ENCODE measurements at places on chromosomes 4 and X. TPM values are rescaled to one million over a fixed set of nuclear protein-coding genes. Genes with fewer than 3 reads are reported as not detected.

DNA sequence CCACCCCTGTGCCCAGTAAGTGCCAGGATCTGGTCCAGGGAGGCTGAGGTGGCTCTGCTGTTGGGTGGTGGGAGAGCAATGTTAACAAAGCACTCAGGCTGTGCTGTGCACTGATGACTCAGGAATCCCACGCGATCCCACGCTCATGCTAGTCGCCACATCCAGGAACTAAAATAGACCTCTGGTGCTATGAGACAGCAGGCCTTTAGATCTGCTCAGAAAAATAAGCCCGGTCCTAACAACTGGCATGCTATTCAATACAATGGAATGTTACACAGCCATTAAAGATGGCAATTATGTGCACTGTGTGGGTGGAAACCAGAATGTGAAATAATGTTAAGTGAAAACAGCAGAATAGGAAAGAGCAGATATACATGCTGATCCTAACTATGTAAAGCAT lies 26.0 kb downstream of the ARL13A start:
- DNase-seq, result no peak

DNA sequence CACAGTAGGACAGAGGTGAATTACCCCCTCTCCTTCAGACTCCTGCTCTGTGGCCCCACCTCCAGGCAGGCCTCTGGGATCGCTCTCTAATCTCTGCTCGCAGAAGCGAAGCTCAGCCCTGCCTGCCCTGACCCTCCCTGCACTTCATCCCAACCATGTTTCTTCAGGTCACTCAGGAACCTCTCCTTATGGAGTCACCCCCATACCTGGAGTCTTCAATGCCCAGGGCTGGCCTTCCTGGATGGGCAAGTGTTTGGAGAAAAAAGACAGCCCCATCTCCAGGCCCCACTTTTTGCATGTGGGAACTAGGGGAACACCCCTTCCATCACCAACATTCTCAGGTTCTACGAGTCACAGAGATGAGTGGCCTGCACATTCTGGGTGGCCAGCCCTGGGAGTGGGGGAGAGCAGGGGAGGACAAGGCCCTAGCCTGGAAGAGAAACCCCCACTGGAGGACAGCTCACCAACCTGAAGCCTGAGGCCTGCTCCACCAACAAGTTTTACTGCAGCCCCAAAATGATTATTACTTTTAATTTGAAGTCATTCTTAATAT lies 90.8 kb downstream of the PPP2R2C start:
- no peak for DNase-seq

GRCh38 chrX:1582686-1583437 lies 8.5 kb upstream of the AKAP17A start:
- no peak for DNase-seq

DNA sequence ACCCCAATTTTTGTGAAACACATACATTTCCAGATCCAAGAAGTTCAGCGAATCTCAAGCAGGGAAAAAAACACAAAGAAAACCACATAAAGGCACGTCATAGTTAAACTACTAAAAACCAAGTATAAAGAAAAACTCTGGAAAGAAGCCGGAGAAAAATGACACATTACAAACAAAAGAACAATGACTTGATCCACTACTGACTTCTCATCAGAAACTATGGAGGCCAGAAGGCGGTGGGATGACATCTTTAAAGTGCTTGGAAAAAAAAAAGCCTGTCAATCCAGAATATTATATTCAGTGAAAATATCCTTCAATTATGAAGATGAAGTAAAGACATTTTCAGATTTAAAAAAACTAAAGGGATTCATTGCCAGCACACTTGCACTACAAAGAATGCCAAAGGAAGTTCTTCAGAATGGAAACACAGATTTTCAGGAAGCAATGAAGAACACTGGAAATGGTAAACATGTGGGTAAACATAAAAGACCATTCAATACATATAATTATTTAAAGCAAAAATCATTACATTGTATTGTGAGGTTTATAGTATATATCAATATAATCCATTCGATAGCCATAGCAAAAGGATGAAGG lies 32.6 kb upstream of the PPP2R2C start:
- no peak for DNase-seq

- no peak for DNase-seq
Measured at GRCh38 chrX:107721318-107721717, 54.3 kb downstream of the TSC22D3 start.

DNA sequence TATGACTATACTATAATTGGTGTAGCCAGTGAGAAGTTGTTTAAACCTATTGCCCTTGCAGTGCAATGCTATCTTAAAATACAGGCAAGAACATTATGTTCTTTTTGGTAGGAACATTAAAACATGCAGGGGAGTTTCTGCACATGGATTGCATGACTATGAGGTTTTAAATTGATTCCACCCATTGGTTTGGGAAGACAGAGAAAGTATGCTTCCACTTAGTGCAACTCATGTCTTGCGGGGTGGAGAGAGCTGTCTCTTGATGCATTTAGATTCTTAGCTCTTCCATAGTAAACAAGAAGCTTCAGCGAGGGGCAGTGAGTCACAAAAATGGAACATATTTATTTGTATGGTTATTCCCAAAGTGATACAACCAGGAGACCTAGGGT lies 39.5 kb upstream of the RASL11B start:
- DNase-seq, result no peak

RAB40AL gene
- not detected for polyA plus RNA-seq

MORF4L2 gene
- polyA plus RNA-seq, result 249 TPM

SPINK2 gene
- polyA plus RNA-seq, result not detected

NDST3 gene
- polyA plus RNA-seq, result not detected

HSFX2 gene
- 0.18 TPM for polyA plus RNA-seq

All from forelimb muscle (tissue), 1 donor.